ENCODE measurements at places on chromosomes 12 and 14.

- peak; percentile 35 for DNase-seq
Observed at GRCh38 chr12:109946505-109946904, 46.4 kb downstream of the TCHP start.

- no peak for DNase-seq
Observed at GRCh38 chr14:91089958-91090535, 23.8 kb upstream of the DGLUCY start.

GRCh38 chr12:123860377-123860776 lies 98.3 kb downstream of the DNAH10 start:
- no peak for DNase-seq

DNA sequence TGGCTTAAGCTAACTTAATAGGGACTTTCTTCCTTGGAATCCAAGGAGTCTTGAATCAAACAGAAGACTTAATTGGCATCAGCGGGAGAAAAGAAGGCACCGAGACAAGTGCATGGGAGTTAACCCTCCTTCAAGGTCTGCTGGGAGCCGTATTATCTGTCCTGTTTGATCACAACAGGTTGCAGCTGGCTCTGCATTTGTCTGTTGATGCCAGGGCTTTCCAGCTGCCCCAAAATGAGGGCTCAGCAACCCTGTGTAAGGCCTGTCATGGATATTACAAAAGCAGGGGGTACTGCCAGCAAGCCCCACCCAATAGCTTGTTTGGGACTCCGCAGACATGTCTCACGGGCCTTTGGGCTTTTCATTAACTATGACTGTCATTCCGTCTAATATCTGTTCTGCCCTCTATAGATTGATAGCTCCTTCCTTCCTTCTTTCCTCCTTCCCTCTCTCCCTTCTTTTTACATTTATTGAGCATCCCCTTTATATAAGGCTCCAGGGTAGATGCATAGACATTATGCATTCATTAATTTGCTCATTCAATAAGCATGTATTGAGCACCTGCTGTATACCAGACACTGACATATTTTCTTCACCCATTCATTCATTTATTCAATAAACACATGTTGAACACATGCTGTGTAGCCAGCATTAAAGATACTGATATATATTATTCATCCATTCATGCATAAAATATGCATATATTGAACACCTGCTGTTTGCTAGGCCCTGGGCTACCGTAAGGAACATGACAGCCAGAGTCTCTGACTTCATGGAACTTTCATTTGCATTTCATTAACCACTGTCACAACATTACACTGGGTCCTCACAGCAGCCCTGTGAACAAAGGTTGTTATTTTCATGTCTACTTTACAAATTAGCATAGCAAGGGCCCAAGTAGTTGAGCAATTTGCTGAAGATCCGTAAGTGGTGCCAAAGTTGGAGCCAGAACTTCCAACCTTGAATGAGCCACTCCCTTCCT lies 56.2 kb downstream of the SVOP start:
- no peak for DNase-seq

GRCh38 chr14:62117010-62117750 lies 355.0 kb downstream of the SNAPC1 start:
- peak; percentile 47 for DNase-seq

DNA sequence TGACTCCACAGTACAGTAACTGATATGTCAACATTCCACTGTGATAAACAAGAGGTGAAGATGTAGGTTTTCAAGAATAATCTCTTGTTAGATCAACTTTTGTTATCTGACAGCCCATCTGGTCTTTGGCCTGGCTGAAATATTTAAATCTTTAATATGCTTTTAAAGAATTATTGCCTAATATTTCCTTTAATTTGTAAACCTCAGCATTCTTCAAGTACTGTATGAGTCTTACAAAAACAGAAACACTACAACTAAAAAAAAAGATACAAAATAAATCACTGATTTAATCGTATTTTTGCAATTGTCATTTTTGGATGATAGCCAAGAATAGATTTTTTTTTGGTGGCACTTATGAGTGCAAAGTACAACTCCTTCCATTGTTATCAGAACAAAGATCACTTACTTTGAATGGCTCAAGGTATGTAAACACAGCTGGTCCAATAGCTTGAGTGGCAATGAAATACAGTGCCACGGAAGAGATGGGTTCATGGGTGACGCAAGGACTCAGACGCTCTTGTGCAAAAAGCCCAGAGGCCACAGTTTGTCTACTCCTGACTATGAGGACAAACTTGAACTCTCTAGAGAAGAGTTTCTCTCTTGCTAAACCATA lies 109.5 kb downstream of the PAX9 start:
- no peak for DNase-seq

DNA sequence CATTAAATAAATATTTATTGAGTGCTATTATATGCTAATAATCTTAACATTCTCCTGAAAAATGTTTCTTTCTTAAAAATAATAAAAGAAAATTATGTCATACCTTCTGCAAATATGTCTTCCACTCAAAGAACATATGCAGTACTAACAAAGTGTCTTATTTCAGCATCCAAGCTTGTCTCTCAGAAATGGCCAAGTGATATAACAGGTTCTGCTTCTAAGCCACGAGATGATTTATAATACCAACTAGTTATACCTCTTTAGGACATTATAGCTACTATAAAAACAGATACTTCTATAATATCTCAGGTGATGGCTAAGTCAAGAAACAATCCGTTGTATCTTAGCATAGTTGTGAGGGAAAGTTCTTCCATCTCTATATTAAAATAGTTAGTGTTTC lies 128.1 kb upstream of the ARID2 start:
- no peak for DNase-seq

- DNase-seq: no peak
Observed at GRCh38 chr12:124581307-124582107, 14.1 kb upstream of the NCOR2 start.

GRCh38 chr14:104091927-104092771 lies 6.6 kb downstream of the ASPG start:
- DNase-seq: no peak

DNA sequence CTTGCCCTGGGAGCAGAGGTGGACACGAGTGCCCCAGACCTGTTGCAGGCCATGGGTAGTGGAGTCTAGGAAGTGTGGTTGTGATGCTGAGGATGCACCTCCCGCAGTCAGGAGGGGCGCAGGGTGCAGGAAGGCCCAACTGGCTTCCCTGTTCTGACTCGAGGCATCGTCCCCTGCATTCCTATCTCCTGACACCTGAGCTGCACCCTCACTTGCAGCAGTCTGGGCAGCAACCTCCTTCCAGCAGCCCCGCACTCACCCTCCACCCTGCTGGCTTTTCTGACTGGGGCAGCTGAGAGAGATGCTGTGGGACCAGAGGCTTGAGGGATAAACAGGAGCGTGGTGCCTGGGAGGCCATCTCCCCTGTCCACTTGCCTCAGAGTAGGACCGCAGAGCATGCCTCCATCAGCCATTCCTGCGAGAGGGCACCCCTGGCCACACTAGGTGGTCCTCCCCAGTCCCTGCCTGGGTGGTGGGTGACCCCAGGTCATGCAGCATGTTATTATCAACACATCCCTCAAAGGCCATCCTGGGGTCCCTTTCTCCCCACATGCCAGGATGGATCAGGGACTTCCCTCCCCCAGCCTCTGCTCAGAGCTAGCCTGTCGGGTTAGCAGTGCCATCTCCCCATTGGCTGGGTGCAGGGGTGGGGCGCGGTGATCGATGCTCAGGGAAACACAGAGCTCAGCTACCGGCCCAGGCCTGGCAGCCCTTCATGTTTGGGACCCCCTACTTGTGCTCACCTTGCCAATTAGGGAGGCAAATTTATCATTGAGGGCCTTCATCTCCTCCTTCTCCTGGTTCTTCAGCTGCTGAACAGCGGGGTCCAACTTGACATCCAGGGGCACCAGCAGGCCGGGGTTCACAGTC lies 719 bp downstream of the KRT80 start:
- no peak for DNase-seq

GRCh38 chr14:100911665-100912316 lies 8.3 kb upstream of the RTL1 start:
- no peak for DNase-seq

GRCh38 chr12:3704512-3705353 lies 48.2 kb downstream of the CRACR2A start:
- DNase-seq: no peak

- DNase-seq: no peak
Observed at GRCh38 chr12:82970614-82971013, 283.9 kb downstream of the TMTC2 start.

DNA sequence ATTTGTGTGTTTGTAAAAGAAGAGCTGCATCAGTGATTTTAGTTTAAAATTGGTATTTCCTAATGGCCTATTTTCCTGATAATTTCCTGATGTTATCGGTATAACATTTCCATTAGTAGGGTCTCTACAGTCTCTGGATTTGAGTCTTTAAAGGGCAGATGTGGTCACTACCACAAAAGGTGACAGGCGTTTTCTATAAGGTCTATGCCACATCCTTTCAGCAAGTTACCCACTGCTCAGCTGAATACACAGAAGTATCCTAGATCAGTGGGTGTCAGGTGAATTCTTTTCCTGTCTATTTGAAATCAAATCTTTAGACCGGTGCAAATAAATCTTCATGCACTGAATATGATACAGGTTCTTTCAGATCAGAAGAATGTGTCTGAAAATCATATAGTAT lies 90.2 kb downstream of the LIN7A start:
- no peak for DNase-seq

- no peak for DNase-seq
Observed at GRCh38 chr12:3646561-3647241, 106.2 kb downstream of the CRACR2A start.

GRCh38 chr12:100234591-100235304 lies 32.1 kb downstream of the DEPDC4 start:
- no peak for DNase-seq
